ENCODE measurements at places on chromosomes 6 and 20. TPM values are rescaled to one million over a fixed set of nuclear protein-coding genes. Genes with fewer than 3 reads are reported as not detected.

ERVFRD-1 gene
- not detected for total RNA-seq

PPP1R16B gene
- total RNA-seq = 0.99 TPM

WFDC10B gene
- not detected for total RNA-seq

OTOR gene
- total RNA-seq = not detected

CEP162 gene
- total RNA-seq = 2.9 TPM

LTV1 gene
- 23.1 TPM for total RNA-seq

RNF39 gene
- total RNA-seq = 8.5 TPM

RRAGD gene
- total RNA-seq = 39.7 TPM

RSPO3 gene
- total RNA-seq = 1.6 TPM

MSH5 gene
- total RNA-seq = 5.9 TPM

GRCh38 chr20:8670893-8671215 is 398.0 kb upstream of the PLCB4 start:
- H3K4me3 ChIP-seq = no peak overlapping the region
- H3K4me1 ChIP-seq = no peaks in the 10 kb centered on the region
- H3K27me3 ChIP-seq = no peaks in the 10 kb centered on the region

- H3K4me3 ChIP-seq = no peak overlapping the region
- H3K27ac ChIP-seq = no peak overlapping the region
- DNase-seq = no peak
Measured at GRCh38 chr6:13217206-13217905, 111.0 kb downstream of the TBC1D7 start.

DNA sequence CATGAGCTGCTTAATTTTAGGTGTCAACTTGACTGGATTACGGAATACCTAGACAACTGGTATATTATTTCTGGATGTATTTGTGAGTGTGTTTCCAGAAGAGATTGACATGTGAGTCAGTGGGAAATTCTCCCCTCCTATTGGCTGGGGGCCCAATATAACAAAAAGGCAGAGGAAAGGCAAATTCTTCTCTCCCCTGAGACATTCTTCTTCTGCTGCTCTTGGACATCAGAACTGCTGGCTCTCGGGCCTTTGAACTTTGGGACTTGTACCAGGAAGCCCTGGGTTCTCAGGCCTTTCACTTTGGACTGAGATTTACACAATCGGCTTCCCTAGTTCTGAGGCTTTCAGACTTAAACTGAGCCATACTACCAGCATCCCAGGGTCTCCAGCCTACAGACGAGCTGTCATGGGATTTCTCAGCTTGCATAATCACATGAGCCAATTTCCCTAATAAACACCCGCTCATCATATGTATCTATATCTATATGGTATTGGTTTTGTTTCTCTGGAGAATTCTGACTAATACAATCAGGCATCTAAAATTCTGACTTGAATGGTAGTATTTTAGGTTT is 7.6 kb upstream of the BTN3A3 start:
- H3K27ac ChIP-seq = no peak overlapping the region
- no peaks in the 10 kb centered on the region for H3K27me3 ChIP-seq
- DNase-seq = no peak
- H3K4me1 ChIP-seq = no peaks in the 10 kb centered on the region
- peaks cover 41% of the 10 kb centered on the region for H3K36me3 ChIP-seq

GRCh38 chr20:53579581-53580375 is 13.9 kb downstream of the ZNF217 start:
- no peaks in the 10 kb centered on the region for H3K27me3 ChIP-seq
- peaks cover 48% of the 10 kb centered on the region for H3K4me1 ChIP-seq
- DNase-seq = no peak
- H3K36me3 ChIP-seq = peaks cover 33% of the 10 kb centered on the region
- peak overlapping the region; percentile 86 for H3K27ac ChIP-seq
- H3K4me3 ChIP-seq = no peak overlapping the region

DNA sequence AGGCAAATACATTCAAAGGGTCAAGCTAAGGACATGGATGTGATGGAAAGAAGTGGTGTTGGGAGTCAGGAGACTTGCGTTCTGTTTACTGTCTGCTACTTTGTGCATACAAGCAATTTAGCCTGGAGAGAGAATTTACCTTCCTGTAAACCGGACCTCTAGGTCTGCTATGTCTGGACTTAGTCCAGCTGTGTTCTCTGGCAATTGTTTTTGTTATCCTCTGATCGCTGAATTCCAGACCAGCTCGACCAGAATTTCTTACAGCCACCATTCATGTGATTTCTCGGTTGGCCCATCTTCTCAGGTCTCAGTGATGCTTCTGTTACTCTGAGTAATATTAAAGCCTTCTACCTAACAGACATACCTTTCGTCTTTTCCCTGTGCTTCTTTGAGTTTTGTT is 75.2 kb downstream of the LRRC1 start:
- DNase-seq = no peak
- H3K4me1 ChIP-seq = no peaks in the 10 kb centered on the region
- H3K4me3 ChIP-seq = no peak overlapping the region
- H3K27me3 ChIP-seq = no peaks in the 10 kb centered on the region
- no peaks in the 10 kb centered on the region for H3K36me3 ChIP-seq
- H3K27ac ChIP-seq = no peak overlapping the region

GRCh38 chr6:105400501-105400900 is 2.4 kb downstream of the PREP start:
- H3K4me1 ChIP-seq = no peaks in the 10 kb centered on the region
- no peak overlapping the region for H3K4me3 ChIP-seq
- H3K27me3 ChIP-seq = no peaks in the 10 kb centered on the region

- no peaks in the 10 kb centered on the region for H3K36me3 ChIP-seq
- H3K27ac ChIP-seq = no peak overlapping the region
- H3K4me1 ChIP-seq = no peaks in the 10 kb centered on the region
- H3K4me3 ChIP-seq = no peak overlapping the region
- DNase-seq = no peak
- no peaks in the 10 kb centered on the region for H3K27me3 ChIP-seq
Measured at GRCh38 chr6:121595646-121596045, 160.2 kb downstream of the GJA1 start.

GRCh38 chr6:90997076-90997475 is 410.2 kb upstream of the MAP3K7 start:
- no peaks in the 10 kb centered on the region for H3K27me3 ChIP-seq
- no peak for DNase-seq
- no peaks in the 10 kb centered on the region for H3K36me3 ChIP-seq
- no peak overlapping the region for H3K4me3 ChIP-seq
- no peak overlapping the region for H3K27ac ChIP-seq

- no peaks in the 10 kb centered on the region for H3K36me3 ChIP-seq
- H3K27me3 ChIP-seq = peaks cover 32% of the 10 kb centered on the region
- DNase-seq = no peak
- H3K27ac ChIP-seq = peak overlapping the region; percentile 79
- H3K4me1 ChIP-seq = peaks cover 11% of the 10 kb centered on the region
Measured at GRCh38 chr20:6768228-6769140, 998 bp downstream of the BMP2 start.

DNA sequence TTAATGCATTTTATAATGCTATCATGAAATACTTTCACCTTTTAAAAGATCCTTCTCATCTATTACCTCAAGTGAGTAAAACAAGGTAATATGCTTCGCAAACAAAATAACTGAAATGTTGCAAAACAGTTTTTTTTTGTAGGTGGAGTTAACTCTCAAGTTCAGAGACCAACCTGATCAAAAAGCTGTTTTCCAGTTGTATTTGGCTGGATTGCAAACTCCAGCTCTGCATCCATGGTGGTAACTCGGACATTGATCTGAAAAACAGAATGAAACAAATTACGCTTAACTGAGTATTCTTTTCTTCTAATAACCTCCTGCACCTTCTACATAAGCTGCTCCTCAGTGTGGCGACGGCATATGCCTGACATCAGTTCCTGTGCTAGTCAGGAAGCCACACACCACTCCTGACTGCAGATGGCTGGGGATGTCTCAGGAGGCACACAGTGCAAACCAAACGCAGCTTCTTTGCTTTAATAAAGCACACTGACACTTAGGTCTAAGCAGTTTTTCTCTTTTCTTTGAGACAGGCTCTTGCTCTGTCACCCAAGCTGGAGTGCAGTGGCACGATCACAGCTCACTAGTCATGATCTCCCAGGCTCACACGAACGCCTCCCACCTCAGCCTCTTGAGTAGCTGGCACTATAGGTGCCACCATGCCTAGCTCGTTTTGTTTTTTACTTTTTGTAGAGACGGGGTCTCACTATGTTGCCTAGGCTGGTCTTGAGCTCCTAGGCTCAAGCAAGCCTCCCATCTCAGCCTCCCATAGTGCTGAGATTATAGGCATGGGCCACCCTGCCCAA is 29.9 kb downstream of the EZR start:
- H3K4me3 ChIP-seq = no peak overlapping the region
- H3K27me3 ChIP-seq = no peaks in the 10 kb centered on the region
- peaks cover 36% of the 10 kb centered on the region for H3K36me3 ChIP-seq

DNA sequence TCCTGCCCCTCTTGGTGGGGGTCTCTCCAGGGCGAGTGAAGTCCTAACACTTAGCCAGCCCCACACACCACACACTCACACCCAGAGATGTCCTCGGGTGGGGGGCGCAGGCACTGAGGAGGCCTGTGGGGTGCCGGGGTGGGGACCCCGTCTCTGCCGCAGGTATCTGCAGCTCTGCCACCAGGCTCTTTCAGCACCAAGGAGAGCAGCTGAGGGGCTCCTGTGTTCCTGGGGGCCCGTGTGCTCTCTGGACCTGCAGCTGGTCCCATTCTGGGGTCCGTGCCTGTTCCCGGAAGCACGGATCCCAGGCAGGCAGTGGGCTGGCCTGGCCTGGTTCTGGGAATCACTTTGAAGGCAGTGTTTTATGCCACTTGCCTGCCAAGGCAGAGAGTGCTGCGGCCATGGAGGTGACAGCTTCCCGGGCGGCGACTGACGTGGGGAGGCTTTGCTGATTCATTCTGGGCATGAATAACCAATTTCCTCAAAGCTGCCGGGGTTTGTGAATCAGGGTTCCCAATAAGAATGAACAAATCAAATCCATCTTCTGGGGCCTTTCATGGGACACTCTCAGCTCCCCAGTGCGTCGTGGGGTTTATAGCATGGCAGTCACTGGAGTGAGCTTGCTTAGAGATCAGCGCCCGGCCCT is 54.4 kb upstream of the SLCO4A1 start:
- H3K27me3 ChIP-seq = peaks cover 92% of the 10 kb centered on the region
- H3K4me1 ChIP-seq = peaks cover 34% of the 10 kb centered on the region
- H3K36me3 ChIP-seq = no peaks in the 10 kb centered on the region
- DNase-seq = no peak
- H3K27ac ChIP-seq = no peak overlapping the region

DNA sequence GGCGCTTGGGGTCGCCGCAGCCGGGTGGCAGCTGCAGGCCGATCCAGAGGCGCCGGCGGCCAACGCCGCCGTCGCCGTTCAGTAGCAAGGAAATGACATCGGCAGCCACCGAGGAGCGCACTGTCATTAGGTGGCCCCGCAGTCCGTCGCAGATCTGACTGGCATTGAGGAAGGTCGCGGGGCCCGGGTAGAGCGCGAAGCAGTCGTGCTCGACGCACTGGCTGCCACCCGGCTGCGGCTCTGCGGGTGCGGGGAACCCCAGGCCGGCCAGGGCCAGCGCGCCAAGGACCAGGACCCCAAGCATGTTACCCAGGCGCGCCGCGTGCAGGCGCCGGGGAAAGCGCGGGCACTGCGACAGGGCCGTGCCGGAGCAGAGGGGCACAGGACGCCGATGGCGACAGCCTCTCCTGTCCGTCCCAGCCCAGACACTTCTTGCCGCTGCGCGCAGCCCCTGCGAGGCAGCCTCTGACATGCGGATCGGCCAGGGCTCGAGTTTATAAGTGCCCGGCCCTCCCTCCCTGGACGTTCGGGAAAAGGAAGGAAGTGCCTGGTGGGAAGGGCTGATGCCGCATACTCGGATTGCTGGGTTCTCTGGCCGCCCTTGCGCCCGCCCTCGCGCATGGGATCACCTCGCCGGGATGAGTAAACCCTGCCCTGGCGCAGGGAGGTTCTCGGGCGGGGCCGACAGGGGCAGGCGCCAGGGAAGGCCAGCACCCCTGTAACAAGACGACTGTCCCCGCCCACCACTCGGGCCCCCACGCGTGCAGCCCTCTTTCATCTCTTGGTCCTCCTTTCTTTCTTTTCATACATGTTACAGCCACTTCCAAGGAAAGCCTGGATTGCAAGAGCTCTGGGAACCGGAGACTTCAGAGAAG is at the start of gene THBD:
Gene THBD (minus strand): TSS at position 472 of the 875 bp plus-strand sequence. CDS start 168 bp downstream, at position 304.
- H3K36me3 ChIP-seq = no peaks in the 10 kb centered on the region
- no peak for DNase-seq
- peaks cover 13% of the 10 kb centered on the region for H3K4me1 ChIP-seq
- peak within 1 kb of the TSS; percentile 98 for H3K27ac ChIP-seq
- peak within 1 kb of the TSS; percentile 67 for H3K4me3 ChIP-seq
- no peaks in the 10 kb centered on the region for H3K27me3 ChIP-seq
